ENCODE measurements at places on chromosomes 1 and 21.

DNA sequence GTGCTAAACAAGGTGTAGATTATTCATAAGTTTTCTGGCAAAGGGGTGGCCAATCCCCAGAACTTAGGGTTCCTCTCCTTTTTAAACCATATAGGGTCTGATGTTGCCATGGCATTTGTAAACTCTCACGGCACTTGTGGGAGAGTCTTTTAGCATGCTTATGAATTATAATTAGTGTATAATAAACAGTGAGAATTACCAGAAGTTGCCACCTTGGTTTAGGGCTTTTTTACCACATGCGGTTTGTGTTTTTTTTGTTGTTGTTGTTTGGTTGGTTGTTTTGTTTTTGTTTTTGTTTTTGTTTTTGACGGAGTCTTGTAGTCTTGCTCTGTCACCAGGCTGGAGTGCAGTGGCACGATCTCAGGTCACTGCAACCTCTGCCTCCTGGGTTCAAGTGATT is 8.9 kb upstream of the LAX1 start:
- no peak for DNase-seq

GRCh38 chr21:16424331-16424751 is 694.6 kb downstream of the USP25 start:
- peak; percentile 6 for DNase-seq

DNA sequence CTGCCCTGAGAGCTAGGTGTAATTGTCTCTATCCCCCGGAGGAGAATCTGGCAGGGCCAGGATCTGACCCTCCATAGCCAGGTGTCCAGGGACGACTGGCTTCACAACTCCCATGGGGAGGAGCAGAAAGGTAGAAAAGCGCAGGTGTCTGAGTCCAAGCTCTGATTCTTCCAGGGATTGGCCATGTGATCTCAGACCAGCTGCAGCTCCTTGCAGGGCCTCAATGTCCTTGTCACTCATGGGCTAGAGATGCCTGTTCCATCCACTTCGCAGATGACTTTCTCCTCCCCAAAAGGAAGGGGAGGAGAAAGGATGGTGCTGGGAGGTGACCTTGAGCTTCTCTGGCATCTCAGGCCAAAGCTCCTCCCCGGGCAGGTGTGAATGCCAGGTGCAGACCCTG is 22.7 kb downstream of the HSPG2 start:
- no peak for DNase-seq

DNA sequence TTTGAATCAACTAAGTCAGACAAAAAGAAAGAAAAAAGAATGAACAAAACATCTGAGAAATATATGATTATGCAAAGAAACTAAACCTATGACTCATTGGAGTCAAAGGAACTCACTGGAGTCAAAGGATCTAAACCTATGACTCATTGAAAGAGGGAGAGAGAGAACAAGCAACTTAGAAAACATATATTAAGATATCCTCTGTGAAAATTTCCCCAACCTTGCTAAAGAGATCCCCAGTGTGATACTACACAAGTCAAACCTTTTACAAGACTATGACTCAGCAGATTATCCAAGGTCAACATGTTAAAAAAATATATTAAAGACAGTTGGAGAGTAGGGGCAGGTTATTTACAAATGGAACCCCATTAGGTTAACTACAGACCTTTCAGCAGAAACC is 1538.3 kb downstream of the NCAM2 start:
- DNase-seq: no peak

DNA sequence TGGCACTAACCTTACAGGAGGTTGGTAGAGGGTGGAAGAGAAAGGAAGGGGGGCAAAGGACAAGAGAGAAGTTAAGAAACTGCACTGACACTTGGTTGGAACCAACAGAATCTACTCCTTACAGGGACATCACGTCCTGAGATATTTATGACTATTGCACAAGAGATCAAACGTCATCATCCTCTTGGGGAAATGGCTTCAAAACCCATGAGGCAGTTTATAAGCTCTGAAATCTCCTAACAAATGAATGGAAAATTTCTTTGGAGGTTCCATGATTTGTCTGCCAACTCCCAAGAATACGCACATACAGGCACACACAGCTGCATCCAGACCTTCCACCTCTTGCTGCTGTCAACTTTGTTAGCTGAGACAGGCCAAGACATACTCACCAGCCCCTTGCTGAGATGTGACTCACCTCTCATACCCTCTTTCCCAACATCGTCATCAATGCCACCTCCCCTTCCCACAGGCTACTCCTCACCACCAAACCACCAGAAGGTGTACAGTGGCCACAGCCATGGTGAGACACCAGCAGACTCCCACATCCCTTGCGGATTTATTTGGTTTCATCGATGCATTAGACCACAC is 135.5 kb downstream of the SETD4 start:
- no peak for DNase-seq

GRCh38 chr1:63651161-63651701 is 58.0 kb downstream of the PGM1 start:
- DNase-seq: no peak
